ENCODE measurements at places on chromosomes 6 and 20.
A peak's percentile ranks its signal among the peaks of the same experiment; 100 is the strongest.

DNA sequence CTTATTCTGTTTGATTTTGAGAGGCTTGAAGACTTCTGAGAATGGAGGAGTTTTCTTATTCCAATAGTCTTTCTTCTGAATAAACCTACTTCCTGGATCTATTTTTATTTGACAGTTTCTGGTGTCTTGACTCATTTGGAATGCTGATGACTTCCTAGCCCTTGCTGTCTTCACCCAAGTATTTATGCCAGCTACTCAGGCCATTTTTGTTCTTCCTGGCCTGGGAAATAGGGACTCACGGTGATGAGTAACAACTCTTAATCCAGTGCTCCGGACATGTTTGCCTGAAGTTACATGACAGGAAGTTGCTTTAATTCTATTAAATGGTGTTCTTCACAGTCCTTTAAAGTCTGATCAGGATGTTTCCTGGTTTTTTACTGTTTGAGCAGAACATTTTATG, 272.1 kb upstream of the EYS start:
- DNase-seq = no peak

DNA sequence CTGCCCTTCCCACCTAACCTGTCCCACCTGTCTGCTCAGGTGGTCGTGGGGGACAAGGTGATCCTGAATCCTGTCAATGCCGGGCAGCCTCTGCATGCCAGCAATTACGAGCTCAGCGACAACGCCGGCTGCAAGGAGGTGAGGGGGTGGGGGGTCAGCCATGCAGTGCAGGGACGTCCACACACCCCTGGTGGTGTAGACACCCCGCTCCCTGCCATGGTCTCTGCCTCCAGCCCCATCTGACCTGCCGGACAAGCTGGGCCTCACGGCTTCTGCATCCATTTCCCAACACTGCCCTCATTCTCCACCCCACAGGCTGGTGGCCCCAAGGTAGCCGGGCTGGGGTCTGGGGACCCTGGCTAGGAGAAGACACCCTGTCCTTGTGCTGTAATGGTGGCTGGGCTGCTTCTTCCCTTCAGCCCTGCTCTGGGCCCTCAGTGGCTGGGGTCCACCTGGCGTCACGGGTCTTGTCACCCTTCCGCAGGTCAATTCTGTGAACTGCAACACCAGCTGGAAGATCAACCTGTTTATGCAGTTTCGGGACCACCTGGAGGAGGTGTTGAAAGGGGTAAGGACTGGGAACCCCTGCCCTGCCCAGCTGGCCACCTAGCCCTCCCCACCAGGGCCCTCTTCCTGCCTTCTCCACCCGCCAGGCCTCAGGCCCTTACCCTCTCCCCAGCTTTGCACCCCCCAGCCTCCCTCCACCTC, 38.0 kb downstream of the ITPR3 start:
- DNase-seq = no peak

GRCh38 chr20:50379049-50379990, 130.9 kb upstream of the PTPN1 start:
- DNase-seq = peak; percentile 81

GRCh38 chr6:165988302-165988756, 179.3 kb downstream of the TBXT start:
- no peak for DNase-seq

DNA sequence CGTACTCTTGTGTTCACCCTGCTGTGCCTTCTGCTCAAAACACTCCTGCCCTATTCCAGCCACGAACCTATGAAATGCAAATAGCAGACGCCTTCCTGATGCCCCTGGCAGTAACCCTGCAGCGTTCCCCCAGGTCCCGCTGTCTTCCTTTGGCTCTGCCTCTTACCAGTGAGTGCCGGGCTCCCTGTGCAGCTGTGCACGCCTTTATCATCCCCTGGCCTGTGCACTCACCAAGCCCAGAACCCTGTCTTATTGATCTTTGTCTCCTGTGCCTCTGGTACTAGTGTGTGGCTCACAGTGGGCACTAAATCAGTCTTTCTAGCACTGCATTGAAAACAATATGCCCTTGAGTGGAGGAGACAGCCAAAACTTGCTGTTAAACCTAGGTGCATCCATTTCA, 19.7 kb downstream of the ZDHHC14 start:
- no peak for DNase-seq

Measured in NCI-H2029 (cell line).